ENCODE measurements at places on chromosomes 11 and 22. TPM values are rescaled to one million over a fixed set of nuclear protein-coding genes. Genes with fewer than 3 reads are reported as not detected.

SPDYC gene
- total RNA-seq, result not detected

DNA sequence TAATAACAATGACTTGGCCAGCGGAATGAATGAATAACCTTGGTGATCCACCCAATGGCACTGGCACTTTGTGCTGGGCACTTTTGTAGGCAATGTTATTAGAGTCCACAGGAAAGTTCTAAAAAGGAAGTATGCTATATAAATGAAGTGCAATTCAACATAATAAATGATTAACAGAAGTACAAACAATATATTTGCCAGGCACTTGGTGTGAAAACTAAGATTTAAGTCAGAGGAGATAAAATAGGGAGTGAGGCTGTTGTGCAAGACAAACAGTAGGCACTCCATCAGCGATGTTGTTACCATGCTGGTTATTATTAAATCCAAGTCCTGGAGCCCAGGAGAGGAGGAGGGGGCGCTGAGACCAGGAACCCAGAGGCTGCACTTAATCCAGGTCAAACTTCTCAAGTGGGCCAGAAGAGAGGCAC, 173.8 kb downstream of the LARGE1 start:
- no peak for DNase-seq

GPHA2 gene
- total RNA-seq, result 3.5 TPM

DNA sequence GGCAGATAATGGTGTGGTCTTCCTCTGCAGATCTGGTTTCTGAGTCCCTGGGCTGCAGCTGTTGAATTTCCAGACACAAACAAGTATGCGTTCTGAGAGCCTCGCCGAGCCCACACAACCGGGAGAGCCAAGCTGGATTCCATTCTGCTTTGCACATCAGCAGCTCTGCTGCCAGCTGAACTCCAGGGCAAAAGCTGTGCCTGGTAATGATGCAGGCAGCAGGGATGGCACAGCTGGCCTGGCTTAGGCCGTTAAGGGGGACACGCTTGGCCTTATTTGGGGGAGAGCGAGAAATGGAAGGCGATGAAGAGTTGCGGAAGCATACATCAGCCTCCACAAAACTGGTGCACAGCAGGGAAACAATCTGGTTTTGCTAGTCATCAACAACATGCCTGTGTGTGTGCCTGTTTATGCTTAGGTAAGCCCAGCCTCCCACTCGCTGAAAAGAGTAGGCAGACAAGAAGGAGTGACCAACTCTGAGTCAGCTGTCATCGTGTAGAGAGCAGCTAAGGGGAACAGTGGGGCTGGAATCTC, 25.1 kb downstream of the ADAMTS8 start:
- DNase-seq, result peak; percentile 72

OSM gene
- 1.9 TPM for total RNA-seq

- peak; percentile 74 for DNase-seq
These were observed at the start of the genes NUDT22 and TRPT1 for GRCh38 chr11:64225608-64226506. Gene NUDT22 (plus strand): TSS chr11:64226274. CDS start chr11:64226653, 379 bp downstream. Gene TRPT1 (minus strand): TSS chr11:64226186. CDS start chr11:64225860, 326 bp downstream.

- DNase-seq, result no peak
These were observed 125.0 kb downstream of the PKNOX2 start for GRCh38 chr11:125289419-125290098.

DNA sequence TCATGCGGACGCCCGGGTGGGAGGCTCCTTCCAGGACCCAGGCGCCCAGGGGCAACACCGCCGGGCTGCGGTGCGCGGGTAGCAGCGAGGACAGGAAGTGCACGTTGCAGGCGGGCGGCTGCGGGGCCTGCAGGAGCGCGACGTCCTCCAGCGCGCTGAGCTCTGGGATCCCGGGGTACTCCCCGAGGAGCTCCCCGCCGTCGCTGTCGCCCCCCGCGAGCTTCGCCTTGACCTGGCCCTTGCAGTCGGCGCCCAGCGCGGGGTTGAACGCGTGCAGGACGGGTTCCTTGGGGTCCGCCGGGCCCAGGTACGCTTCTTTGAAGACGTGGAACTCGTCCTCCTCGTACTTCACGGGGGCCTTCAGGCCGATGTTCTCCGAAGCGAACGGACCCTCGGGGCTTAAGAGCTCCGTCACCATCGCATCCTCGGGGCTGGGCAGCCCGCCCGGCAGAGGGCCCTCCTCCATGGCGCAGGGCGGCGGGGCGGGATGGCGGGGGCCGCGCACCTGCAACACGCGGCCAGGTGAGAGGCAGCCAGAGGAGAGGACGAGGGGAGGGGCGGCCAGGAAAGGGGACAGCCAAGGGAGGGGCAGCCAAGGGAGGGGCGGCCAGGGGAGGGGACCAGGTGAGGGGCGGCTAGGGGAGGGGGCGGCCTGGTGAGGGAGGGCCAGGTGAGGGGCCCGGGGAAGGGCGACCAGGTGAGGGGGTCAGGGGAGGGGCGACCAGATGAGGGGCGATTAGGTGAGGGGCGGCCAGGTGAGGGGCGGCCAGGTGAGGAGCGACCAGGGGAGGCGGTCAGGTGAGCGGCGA, 921 bp downstream of the TESMIN start:
- DNase-seq, result no peak

DNA sequence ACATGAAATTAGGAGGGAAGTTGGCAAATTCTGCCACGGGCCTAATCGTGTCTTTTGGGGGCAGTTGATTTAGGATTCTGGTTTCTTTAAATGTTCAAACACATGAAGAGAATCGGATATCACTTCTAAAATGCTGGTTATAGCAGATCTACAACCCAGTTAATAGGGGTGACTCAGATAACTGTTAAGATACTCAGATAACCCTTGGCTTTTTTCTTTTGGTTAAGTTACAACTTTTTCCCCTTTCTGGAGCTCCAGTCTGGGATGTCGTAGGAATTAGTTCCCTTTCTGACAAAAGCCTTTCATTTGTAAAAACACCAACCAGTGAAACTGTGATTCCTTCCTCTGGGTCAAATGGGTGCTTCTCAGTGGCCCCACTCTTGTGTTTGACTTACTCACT, 976 bp downstream of the DEPDC7 start:
- DNase-seq, result no peak

DNA sequence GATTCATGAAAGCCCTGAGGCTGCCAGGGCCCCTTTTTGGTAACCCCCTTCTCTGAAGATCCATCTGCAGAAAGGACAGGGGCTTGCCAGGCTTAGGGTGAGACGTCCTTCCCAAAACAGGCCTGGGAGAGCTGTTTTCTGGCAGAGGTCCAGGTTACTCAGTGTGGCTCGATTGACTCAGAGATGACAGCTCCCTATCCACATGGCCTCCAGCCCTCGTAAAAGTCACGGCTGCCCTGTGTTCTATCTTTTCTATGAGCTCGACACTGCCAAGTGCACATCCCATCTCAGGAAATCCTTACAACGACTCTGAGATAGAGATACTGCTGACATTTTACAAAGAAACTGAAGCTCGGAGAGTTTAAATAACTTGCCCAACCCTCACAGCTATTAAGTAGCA, 20.4 kb downstream of the ADAMTS8 start:
- no peak for DNase-seq

DNA sequence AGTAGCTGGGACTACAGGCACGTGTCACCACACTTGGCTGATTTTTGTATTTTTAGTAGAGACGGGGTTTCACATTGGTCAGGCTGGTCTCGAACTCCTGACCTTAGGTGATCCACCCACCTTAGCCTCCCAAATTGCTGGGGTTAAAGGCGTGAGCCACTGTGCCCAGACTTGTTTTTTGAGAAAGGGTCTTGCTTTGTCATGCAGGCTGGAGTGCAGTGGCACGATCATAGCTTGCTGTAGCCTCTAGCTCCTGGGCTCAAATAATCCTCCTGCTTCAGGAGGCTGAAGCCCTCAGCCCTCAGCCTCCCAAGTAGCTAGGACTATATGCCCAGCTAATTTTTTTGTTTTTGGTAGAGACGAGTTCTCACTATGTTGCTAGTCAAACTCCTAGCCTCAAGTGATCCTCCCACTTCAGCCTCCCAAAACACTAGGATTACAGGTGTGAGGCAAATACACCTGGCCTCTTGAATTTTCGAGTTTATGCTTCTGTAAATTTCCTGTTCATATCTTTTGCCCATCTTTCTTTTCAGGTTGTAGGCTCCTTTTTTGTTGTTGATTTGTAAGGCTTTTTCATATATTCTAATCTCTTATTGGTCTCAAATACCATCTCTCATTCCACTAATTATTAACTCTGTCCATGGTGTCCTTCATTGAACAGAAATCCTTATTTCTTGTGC, 3.4 kb upstream of the RBM4B start:
- DNase-seq, result no peak

DNA sequence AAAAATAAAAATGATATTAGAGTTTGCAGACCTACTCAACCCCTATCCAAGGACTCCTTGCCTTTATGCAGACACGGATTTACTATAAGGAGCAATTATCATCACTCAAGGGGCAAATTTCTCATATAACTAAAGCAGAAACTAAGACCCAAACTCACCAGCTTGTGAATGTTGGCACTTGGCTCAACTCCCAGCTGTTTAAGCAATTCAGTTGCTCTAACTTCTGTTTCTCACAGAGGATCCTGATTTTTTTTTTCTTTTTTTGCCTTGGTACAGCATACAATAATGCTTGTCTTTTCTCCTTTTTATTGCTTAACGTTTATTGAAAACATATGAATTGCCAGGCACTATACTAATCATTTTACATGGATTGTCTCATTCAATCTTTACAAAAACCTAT, 9.6 kb upstream of the CBLIF start:
- DNase-seq, result no peak

FOLR3 gene
- total RNA-seq, result 0.89 TPM

C22orf15 gene
- 4.9 TPM for total RNA-seq

DNA sequence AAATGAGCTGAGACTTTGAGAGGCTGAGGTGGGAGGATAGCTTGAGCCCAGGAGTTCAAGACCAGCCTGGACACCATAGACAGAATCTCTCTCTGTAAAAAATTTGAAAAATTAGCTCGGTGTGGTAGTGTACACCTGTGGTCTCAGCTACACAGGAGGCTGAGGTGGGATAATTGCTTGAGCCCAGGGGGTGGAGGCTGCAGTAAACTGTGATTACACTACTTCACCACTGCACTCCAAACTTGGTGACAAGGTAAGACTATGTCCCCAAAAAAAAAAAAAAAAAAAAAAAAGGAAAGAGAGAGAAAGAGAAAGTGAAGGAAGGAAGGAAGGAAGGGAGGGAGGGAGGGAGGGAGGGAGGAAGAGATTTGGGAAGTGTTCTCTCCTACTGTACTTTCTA, 25.3 kb downstream of the RRP8 start:
- no peak for DNase-seq

DNA sequence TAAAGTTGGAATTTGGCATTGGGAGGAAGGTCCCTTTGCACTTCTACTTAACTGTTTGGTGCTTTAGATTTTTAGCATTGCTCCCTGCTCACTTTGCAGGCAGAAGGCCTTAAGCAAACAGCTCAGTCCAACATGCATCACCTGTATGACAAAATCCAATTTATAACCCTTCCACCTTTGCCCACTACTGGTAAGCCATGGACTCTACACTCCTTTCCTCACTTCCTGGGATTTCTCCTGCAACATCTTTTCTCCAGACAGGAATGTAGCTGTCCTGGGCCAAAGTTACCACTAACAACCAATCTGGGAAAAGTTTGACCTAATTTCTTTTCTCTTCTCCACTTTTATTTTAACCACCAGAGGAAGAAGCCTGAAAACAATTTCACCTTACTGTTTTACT, 1.8 kb upstream of the OR2D2 start:
- no peak for DNase-seq

- DNase-seq, result no peak
These were observed 2.4 kb upstream of the TRIM68 start for GRCh38 chr11:4610258-4610935.

DNA sequence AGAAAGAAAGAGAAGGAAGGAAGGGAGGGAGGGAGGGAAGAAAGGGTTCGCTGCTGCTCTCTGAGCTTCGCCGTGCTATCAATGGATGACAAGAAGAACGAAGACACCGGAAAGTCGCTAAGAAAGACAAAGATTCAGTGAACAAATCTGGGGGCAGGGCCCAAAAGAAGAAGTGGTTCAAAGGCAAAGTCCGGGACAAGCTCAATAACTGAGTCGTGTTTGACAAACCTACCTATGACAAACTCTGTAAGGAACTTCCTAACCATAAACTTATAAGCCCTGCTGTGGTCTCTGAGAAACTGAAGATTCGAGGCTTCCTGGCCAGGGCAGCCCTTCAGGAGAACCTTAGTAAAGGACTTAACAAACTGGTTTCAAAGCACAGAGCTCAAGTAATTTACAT, 2.9 kb upstream of the TTLL1 start:
- DNase-seq, result no peak

PLEKHB1 gene
- total RNA-seq, result 58.6 TPM

AASDHPPT gene
- 159 TPM for total RNA-seq

TRIM48 gene
- total RNA-seq, result not detected

DNA sequence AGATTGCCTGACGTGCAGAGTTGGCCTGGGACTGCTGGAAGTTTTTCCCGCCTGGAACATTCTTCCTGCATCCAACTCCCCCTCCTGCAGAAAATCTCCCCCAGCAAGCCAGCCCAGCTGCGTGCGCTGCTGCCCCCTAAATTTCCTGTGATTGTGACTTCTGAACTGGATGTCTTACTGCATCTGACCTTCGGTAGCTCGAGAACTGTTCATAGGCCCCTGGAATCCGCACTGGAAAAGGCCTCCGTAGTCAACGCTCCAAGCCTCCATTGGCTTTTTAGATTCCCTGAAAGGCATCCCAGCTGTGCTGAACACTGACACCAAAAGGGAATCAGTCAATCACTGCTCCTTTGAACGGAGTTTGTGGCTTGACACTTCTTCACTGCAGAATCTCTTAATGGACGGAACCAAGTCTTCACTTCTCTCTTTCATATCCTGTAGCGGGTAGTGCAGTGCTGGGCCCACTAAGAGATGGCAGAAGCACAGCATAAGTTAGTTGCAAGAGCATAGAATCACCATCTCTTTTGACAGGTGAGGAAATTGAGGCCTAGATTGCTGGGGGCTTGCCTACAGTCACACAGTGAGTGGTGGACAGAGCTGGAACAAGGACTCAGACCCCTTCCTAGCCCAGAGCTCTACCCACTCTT, 14.2 kb upstream of the RASD2 start:
- no peak for DNase-seq

All from spinal cord (tissue), 10 donors.